CD4-positive, alpha-beta T cell treated with Interleukin-21 for 1 hour (primary cell): ENCODE measurements at places on chromosomes 6 and 20.
A peak's percentile ranks its signal among the peaks of the same experiment; 100 is the strongest.

DNA sequence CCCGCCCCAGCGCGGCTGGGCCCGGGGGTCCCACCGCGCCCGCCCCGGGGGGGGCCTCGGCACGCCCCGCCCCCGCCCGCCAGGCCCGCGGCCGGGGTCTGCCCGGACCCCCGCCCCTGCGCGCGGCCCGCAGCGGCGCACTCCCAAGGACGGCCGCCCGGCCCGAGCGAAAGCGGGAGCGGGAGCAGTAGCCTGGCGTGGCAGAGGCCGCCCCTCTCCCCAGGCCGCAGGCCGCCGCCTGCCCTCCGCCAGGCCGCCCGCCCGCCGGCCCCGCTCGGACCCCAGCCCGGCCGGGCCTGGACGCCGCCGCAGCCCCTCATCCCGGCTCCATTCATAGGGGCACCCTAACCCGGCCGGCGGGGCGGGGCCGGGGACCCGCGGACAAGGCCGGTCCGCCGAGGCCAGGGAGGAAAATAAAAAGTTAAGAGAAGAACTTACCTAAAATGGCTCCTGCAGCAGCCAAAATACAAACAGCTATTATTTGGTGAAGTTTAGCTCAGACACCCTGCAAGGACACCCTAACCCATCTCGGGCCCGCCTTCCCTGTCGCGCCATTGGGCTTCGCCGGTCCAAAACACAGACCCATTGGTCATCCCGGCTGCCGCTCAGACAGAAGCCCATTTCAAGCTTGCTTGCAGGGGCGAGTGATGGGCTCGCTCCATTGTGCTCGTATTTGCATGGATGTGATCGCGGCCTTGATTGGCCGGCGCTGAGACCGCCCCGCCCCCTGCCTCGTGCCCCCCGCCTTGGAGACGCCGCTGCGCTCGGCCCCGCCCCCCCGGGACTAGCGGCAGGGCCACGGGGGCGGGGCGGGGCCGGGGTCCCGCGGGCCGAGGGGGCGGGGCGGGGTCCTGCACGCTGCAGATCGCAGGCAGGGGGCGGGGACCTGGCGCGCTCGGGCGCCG, at the start of gene CHD6:
TSS of gene CHD6 (minus strand) at position 476 of the 905 bp plus-strand sequence. CDS start 67,040 bp downstream, outside the sequence.
- DNase-seq: peak; percentile 100

GRCh38 chr20:24303393-24304170, 165.8 kb upstream of the SYNDIG1 start:
- DNase-seq: no peak

DNA sequence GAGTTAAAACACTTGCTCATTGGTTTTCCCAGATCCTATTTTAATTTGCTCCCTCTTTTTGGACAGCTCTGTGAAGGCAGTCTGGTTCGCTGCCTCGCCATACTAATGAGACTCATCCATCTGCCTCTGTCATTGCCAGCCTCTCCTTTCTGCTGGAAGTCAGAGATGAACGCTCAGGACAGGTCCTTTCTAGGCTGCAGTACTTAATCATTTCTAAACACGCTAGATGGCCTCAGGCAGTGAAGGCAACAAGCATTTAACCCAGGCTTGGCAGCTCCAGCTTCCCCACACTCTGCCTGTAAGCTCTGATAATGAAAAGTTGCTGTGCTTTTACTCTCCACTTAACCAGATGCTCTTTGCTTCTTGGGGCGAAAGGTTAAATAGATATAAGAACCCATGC, 286.7 kb upstream of the POU3F2 start:
- DNase-seq: no peak

DNA sequence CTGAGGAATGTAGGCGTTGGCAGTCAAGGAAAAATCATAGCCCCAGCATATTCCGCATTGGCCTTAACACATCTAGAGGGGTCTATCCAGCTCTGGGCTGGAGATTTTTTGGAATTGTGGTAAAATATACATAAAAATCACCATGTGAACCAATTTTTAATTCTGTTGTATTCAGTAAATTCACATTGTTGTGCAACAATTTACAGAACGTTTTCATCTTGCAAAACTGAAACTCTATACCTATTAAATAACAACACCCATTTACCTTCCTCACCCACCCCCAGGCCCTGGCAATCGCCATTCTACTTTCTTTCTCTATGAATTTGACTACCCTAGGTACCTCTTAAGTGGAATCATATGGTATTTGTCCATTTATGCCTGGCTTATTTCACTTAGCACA, 6.8 kb upstream of the JAG1 start:
- DNase-seq: no peak

- DNase-seq: no peak
Observed at GRCh38 chr20:54188132-54188849, 14.5 kb upstream of the CYP24A1 start.

GRCh38 chr6:43368259-43369160, 937 bp downstream of the ZNF318 start:
- DNase-seq: no peak

GRCh38 chr6:73637404-73637803, 16.4 kb downstream of the SLC17A5 start:
- DNase-seq: no peak

- no peak for DNase-seq
Observed at GRCh38 chr20:31693987-31694661, 28.5 kb downstream of the BCL2L1 start.

DNA sequence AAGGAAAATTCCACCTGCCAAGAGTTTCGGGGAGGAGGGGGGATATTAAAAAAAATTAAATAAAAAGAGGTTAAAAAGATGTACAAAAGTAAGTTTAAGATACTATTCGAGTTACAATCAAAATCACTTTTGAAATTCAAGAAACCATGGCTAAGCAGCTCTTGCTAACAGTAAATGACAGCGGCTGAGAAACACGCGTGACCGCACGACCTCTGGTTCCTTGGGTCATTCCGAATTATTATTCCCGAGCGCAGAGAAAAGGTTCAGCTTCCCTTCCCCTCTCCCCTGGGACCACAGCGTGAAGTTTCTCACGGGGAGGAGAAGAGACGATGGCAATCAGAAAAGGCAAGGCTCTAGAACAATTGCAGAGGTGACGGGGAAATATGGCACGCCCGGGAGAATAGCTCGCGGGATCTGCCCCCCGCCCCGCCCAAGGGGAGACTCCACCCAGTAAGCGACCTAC, 496 bp downstream of the TMEM242 start:
- peak; percentile 78 for DNase-seq

GRCh38 chr6:81843302-81843701, 90.8 kb upstream of the TENT5A start:
- DNase-seq: no peak

- peak; percentile 70 for DNase-seq
Observed at GRCh38 chr6:7390226-7390878, 744 bp downstream of the RIOK1 start.

- no peak for DNase-seq
Observed at GRCh38 chr6:26459023-26459810, 1.5 kb downstream of the BTN2A1 start.

DNA sequence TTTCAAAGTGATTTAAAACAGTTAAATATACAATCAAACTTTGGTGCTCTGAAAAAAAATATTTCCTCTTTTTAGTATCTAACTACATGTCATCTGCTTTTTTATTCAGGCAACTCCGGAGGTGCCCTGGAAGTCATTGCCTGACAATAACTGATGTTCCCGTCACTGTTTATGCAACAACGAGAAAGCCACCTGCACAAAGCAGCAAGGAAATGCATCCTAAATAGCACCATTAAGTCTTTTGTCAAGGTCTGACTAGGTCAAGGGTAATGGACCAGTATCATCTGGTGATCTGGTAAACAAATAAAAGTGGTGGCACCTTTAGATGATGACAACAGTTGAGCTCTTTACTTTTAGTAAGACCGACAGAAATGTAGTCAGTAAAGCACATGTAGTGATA, 13.2 kb downstream of the FAM229B start:
- DNase-seq: no peak

- DNase-seq: no peak
Observed at GRCh38 chr6:161590961-161591627, 317.2 kb upstream of the AGPAT4 start.

DNA sequence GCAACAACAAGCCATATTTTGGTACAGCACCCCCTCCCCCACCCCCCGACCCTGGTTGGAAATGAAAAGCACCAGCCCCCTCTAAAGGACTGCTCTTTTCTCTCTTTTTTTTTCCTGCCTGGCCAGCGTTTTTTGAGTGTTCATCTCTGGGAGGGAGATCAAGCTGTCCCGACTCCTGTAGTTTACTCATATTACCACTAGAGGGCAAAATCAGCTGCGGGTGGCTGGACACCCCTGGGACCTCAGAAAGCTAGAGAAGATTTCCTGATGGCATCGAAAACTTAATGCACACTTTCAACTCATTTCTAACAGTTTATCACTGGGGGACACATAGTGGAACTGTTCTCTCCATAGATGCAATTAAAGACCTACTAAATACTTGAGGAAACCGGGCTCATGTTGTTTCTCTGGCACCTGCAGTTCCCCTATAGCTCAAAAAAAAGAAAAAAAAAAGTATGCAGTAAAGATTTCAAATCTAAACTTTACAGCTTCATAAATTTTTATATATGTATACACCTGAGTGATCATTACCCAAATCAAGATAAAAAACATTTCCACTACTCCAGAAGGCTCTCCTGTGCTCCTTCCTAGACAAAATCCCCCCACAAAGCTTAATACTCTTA, 24.4 kb downstream of the CNBD2 start:
- DNase-seq: peak; percentile 70

- DNase-seq: no peak
Observed at GRCh38 chr6:109349419-109349987, 32.8 kb downstream of the CD164 start.

DNA sequence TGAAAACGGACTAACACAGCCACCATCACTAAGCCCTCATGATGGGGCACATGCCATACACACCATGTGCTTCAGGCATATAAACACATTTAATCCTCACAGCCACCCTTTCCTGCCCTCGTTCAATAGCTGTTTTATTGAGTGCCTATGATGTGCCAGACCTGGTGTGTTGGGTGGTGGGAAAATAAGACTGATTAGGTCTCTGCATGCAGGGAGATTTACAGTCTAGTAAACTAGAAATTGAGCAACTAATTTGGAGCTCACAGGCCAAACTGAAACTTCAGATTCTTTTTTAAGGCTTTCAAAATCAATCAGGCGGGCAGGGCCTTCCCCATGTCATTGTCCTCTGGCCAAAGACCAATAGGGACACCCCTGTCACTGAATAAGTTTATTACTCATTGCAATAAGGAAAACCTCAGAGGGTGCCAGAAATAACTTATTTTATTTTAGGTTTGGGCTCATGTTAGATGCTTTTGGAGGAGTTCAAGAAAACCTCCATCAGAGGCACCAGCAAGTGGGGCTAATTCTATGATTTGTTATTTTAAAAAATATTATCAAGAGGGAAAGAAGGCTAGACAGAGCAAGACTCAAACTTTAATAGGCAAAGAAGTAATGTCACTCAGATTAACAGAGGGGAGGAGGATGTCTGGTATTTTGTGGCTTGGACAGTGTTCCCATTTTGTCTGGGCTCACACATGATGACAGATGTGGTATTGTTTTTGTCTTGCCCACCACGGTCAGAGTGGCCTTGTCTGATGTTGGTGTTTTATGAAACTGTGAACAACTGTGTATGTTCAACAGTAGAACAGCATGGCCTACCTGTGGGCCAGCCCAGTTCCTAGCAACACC, 12.0 kb downstream of the ZFP64 start:
- no peak for DNase-seq

DNA sequence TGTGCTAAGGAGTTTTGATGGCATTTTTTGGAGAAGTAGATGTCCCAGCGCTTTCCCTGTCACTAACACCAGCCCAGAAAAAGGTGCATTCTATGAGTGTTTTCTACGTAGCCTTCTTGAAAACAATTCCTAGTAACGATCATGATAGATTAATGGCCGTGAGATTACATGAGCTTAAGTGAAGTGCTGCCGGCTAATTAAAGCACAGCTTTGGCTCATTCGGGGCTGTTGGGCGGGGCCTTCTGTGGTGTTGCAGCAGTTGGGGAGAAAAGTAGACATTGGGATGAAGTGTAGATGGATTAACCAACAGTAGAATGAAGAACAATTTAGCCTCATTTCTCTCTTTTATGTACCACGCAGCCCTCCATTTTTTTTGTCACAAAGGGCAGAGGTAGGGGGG, 20.8 kb upstream of the TRAF3IP2 start:
- no peak for DNase-seq

DNA sequence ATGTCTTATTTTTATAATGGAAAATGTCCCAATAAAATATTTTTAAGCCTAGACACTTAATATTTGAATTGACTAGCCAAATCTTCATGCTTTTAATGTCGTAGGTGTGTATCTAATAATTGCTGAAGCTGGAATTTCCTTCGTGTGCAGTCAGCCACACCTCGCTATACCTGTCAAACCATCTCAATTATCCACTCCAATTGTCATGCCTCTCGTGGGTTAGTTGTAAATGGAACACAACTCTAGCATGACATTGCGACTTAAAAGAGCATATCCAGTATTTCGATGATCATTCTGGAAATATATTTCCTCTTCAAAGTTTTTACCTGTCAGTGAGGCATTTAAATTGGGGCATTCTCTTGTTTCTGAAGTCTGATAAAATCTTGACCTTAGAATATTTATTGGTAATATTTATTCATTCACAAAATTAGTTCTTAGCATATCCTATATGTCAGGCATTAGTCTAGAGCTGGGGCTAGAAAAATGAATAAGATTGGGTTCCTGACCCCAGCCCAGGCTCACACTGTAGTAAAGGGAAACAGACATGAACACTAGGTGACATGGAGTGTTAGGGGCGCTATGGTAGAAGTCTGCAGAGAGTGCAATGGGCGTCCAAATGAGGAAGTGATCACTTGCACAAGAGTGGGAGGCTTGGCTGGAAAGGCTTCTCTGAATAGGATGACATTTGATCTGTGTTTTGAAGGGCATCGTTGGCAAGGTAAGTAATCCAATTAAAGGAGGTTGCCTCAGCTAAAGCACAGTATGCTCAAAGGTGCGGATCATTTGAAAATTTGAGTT, 11.0 kb upstream of the CFAP206 start:
- DNase-seq: no peak

DNA sequence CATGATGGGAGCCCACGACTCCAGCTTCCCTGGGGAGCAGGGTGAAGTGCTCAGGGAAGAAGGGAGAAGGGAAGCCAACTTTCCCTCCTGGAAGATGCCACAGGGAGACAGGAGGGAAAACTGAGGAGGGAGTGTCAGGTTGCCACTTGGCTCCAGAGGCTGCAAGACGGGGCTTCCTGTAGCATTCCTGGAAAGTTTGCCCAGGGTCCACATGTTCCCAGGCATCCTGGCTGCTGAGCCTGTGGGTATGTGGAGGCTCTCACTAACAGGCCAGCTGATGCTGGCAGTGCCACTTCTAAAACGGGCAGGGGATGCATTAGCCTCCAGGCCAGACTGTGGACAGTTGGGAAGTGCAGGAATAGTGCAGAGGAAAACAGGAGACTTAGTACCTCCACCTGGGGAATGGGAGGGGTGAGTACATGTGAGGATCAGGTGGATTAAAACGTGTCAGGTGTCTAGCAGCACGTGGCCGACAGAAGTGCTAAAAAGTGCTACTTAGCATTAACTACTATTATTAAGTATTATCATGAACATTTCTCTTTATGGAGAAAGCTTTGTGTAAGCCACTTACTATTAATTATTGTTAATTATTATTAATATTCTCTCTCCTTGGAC, 33.2 kb downstream of the BANF2 start:
- no peak for DNase-seq
